ENCODE measurements at places on chromosomes 7 and 10.
A peak's percentile ranks its signal among the peaks of the same experiment; 100 is the strongest.

- no peaks in the 10 kb centered on the region for H3K27me3 ChIP-seq
- H3K36me3 ChIP-seq = no peaks in the 10 kb centered on the region
- H3K27ac ChIP-seq = no peak overlapping the region
- H3K4me1 ChIP-seq = no peaks in the 10 kb centered on the region
- DNase-seq = no peak
Observed at GRCh38 chr7:145909991-145910513, 206.5 kb upstream of the CNTNAP2 start.

- no peak for DNase-seq
- no peaks in the 10 kb centered on the region for H3K36me3 ChIP-seq
- H3K4me3 ChIP-seq = no peak overlapping the region
- H3K27me3 ChIP-seq = peaks cover 4% of the 10 kb centered on the region
- no peak overlapping the region for H3K27ac ChIP-seq
Observed at GRCh38 chr7:92421676-92422435, 25.4 kb upstream of the GATAD1 start.

GRCh38 chr10:42790835-42791234 lies 8.2 kb downstream of the BMS1 start:
- peaks cover 100% of the 10 kb centered on the region for H3K36me3 ChIP-seq
- no peak overlapping the region for H3K4me3 ChIP-seq
- no peak for DNase-seq
- no peaks in the 10 kb centered on the region for H3K4me1 ChIP-seq
- H3K27ac ChIP-seq = no peak overlapping the region
- no peaks in the 10 kb centered on the region for H3K27me3 ChIP-seq

DNA sequence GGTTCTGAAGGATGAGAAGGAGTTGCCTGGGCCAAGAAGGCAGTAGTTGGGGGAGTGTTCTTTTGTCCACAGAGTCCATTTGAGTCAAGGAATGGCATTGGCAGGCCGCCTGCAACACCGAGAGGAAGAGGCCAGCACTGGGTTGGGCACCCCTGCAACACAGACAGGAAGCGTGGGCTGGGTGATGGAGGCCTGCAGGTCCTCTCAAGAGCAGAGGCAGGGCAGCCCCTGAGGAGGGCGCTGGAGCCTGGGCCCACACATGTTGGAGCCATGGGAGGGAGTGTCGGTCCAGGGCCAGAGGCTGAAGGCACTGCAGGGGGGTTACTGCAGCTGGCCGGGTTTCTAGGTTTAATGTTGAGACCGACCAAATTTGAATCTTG lies 137.3 kb downstream of the PTPN20 start:
- H3K27ac ChIP-seq = no peak overlapping the region
- no peak for DNase-seq
- no peaks in the 10 kb centered on the region for H3K36me3 ChIP-seq
- no peaks in the 10 kb centered on the region for H3K4me1 ChIP-seq

DNA sequence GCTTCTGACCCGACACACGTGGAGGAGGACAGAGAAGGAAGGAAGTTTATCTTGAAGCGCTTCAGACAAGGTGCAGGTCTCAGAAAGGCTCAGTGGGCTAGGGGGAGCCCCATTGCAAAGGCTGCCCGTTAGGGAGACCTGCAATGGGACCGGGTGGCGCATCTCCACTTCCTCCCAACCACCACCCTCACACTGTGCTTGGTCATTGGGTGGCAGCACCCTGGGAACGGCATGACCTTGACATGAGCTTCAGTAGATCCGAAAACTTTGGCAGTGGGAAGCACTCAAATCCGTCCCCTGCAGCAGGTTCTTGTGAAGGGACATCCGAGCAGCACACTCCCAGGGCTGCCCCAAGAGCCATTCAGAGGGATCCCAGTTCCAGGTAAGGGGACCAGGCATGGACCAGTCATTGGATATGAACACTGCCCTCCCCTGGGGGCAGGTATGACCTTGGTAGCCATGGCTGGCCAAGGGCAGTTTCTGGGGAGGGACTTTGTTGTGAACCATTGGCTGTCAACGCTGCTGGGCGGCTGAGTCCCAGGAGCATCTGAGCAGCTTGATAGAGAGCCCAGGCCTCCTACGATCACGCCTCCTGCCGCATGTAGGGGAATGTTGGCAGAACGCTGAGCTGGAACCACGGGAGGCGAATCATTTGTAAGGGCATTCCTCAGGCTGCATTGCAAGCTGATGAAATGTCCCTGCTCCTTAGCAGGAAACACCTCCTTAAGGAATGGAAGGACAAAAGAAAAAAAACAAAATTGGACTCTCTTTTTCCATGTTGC lies 31.7 kb downstream of the GALNTL5 start:
- H3K36me3 ChIP-seq = no peaks in the 10 kb centered on the region
- no peaks in the 10 kb centered on the region for H3K4me1 ChIP-seq
- no peaks in the 10 kb centered on the region for H3K27me3 ChIP-seq
- DNase-seq = no peak
- no peak overlapping the region for H3K27ac ChIP-seq

DNA sequence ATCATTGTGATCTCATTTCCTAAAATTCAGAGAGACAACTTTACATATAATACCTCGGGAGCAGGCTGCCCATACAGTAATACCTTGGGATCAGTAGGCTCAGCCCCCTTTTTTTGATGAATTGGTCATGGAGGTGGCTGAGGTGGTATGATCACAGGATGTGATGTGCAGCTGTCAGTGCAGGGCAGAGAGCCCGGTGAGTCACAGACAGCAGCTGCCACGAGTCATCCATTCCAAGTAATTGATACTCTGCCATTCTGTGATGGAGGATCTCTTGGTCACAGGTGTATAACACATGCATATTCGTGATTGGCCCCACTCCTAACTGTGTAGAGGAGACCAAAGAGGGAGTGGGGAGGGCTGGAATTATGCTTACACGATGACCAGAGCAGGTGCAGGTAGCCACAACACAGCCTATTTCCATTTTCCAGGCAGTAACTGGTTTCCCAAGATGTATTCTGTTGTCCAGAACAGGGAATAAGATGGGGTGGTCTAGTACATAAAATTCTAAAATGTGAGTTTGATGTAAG lies 14.1 kb downstream of the NRCAM start:
- H3K36me3 ChIP-seq = no peaks in the 10 kb centered on the region
- DNase-seq = no peak
- H3K27ac ChIP-seq = no peak overlapping the region
- H3K4me3 ChIP-seq = no peak overlapping the region
- no peaks in the 10 kb centered on the region for H3K27me3 ChIP-seq

DNA sequence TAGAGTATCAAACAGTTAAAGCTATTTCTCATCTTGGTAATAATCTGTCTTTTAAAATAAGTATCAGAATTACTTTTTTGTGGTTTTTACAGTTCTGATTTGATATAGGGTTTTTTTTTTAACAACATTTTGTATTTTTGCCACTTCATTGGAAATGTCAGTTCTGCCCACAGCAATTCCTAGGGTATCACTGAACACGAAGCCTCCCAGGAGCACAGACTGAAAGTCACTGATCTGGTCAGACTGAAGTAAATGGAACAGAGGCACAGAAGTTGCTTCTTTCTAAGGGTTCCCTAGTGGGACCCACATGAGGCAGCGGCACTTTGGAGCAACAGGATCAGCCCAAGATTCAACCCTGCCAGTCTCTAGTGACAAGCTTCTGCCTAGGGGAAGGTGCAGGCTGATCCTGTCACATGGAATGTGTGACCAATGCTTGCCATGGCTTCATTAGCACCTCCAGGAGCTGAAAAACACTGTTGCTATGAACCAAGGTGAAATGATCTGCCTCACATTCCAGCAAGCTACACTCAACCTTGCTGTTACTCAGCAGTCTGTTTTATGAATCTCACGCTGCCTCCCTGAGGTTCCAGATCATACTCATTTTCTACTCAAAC lies 273.4 kb upstream of the CSTF2T start:
- DNase-seq = no peak
- no peak overlapping the region for H3K4me3 ChIP-seq
- no peak overlapping the region for H3K27ac ChIP-seq
- H3K4me1 ChIP-seq = no peaks in the 10 kb centered on the region

GRCh38 chr10:76657337-76658012 lies 980.1 kb downstream of the KCNMA1 start:
- no peak for DNase-seq
- H3K27ac ChIP-seq = no peak overlapping the region
- no peaks in the 10 kb centered on the region for H3K4me1 ChIP-seq

DNA sequence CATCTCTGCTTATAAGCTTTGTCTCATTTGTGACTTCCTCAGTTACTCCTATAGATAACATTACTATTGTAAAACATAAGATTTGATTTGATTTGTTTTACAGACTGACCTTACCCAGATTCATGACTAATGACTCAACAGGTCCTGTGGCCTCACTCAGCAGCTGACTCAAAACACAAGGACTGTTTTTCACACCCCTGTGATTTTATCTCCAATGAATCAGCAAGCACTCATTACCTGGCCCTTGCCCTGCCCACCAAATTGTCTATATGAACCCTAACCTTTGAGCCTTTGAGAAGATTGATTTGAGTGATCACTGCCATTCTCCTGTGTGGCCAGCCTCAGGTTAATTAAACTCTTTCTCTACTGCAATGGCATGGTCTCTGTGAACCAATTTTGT lies 1064.6 kb upstream of the LRRTM3 start:
- no peak overlapping the region for H3K27ac ChIP-seq
- H3K4me3 ChIP-seq = no peak overlapping the region

GRCh38 chr10:30284865-30285594 lies 64.0 kb downstream of the MTPAP start:
- no peaks in the 10 kb centered on the region for H3K27me3 ChIP-seq
- H3K4me3 ChIP-seq = no peak overlapping the region
- no peaks in the 10 kb centered on the region for H3K36me3 ChIP-seq
- no peak for DNase-seq
- H3K27ac ChIP-seq = no peak overlapping the region
- H3K4me1 ChIP-seq = no peaks in the 10 kb centered on the region

DNA sequence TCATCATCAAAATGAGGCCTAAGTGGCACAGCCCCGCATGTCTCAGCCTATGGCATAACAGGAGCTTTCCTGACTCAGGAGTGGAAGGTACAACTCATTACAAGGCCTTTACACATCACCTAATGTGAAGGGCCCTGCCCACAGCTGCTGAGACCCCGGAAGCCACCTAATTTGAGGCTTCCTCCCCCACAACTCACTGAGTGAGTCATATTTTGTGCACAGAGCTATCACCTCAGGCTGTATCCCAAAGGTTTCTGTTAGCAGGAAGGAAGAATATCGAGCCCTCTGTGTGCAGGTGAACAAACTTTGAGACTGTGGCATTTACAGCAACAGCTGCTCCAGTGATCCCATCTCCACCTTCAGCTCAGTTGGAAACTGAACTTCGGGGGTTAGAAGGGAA lies 20.6 kb downstream of the HTR5A start:
- no peaks in the 10 kb centered on the region for H3K4me1 ChIP-seq
- H3K36me3 ChIP-seq = no peaks in the 10 kb centered on the region
- no peak for DNase-seq
- no peaks in the 10 kb centered on the region for H3K27me3 ChIP-seq

DNA sequence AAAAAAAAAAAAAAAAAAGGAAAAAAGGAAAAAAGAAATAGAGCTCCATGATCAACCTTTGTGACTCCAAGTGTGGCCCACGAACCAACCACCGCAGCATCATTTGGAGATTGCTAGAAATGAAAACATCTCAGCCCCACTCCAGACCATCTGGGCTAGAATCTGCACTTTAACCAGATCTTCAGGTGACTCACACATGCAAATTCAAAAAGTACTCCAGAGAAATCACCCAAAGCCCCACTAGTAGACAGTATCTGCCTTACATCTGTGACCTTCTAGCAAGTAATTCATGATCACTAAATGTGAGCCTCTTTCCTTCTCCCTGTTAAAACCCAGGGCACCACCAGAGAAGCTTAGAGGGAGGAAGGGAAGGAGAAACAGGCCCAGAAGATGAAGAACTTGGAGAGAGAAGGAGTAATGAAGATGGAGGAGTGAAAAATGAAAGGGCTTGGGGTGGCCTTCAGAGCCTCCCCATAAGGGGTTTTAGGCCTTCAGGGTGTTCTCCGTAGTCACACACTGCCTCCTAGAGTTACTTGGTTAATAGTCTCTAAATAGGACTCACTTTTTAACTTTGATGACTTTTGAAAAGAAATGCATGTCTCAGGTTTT lies 94.0 kb downstream of the SLC37A3 start:
- H3K4me3 ChIP-seq = no peak overlapping the region
- H3K36me3 ChIP-seq = no peaks in the 10 kb centered on the region
- no peak for DNase-seq
- H3K27me3 ChIP-seq = no peaks in the 10 kb centered on the region
- H3K27ac ChIP-seq = no peak overlapping the region

DNA sequence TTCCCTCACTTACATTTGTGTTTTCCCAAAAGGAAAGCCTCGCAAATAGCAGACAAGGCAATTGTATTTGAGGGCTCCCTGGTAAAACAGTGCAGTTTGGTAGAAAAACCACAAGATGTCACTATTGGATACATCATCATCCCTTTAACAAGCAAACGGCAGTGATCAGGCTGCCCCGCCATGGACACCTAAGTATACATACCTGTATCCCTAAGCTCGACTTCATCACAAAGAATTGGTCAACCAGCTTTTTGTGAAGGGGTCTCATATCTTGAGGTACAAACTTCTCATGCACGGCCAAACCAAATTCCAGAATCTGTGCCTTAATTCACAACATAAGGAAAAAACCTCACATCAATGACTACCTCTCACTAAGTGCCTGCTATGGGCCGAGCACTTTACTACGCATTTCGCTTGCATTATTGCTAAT lies 179.5 kb upstream of the IMMP2L start:
- H3K4me1 ChIP-seq = no peaks in the 10 kb centered on the region
- H3K27me3 ChIP-seq = no peaks in the 10 kb centered on the region
- no peak overlapping the region for H3K4me3 ChIP-seq
- no peak for DNase-seq

GRCh38 chr7:141436139-141436538 lies 115.1 kb upstream of the AGK start:
- no peaks in the 10 kb centered on the region for H3K27me3 ChIP-seq
- H3K27ac ChIP-seq = no peak overlapping the region
- H3K4me3 ChIP-seq = no peak overlapping the region
- H3K36me3 ChIP-seq = no peaks in the 10 kb centered on the region

- no peak overlapping the region for H3K27ac ChIP-seq
- H3K36me3 ChIP-seq = no peaks in the 10 kb centered on the region
- H3K4me3 ChIP-seq = no peak overlapping the region
- H3K27me3 ChIP-seq = no peaks in the 10 kb centered on the region
Observed at GRCh38 chr7:41415471-41416207, 287.3 kb downstream of the INHBA start.

GRCh38 chr10:123967626-123968243 lies 76.1 kb upstream of the CPXM2 start:
- no peak overlapping the region for H3K27ac ChIP-seq
- peaks cover 33% of the 10 kb centered on the region for H3K4me1 ChIP-seq
- no peak for DNase-seq
- no peak overlapping the region for H3K4me3 ChIP-seq
- peaks cover 2% of the 10 kb centered on the region for H3K27me3 ChIP-seq

- no peak overlapping the region for H3K4me3 ChIP-seq
- H3K27me3 ChIP-seq = no peaks in the 10 kb centered on the region
- no peaks in the 10 kb centered on the region for H3K36me3 ChIP-seq
- no peak for DNase-seq
- H3K27ac ChIP-seq = no peak overlapping the region
Observed at GRCh38 chr10:21002091-21002878, 105.2 kb upstream of the NEBL start.

GRCh38 chr7:120856621-120857352 lies 1.2 kb downstream of the TSPAN12 start:
- peak overlapping the region; percentile 88 for H3K27ac ChIP-seq
- no peaks in the 10 kb centered on the region for H3K27me3 ChIP-seq
- H3K36me3 ChIP-seq = no peaks in the 10 kb centered on the region
- no peaks in the 10 kb centered on the region for H3K4me1 ChIP-seq
- H3K4me3 ChIP-seq = peak overlapping the region; percentile 64

GRCh38 chr10:24341371-24341770 lies 132.4 kb downstream of the KIAA1217 start:
- DNase-seq = no peak
- no peak overlapping the region for H3K4me3 ChIP-seq
- H3K4me1 ChIP-seq = peaks cover 16% of the 10 kb centered on the region
- no peaks in the 10 kb centered on the region for H3K36me3 ChIP-seq
- no peaks in the 10 kb centered on the region for H3K27me3 ChIP-seq
- no peak overlapping the region for H3K27ac ChIP-seq
